ENCODE measurements at places on chromosomes 12 and 14.

DNA sequence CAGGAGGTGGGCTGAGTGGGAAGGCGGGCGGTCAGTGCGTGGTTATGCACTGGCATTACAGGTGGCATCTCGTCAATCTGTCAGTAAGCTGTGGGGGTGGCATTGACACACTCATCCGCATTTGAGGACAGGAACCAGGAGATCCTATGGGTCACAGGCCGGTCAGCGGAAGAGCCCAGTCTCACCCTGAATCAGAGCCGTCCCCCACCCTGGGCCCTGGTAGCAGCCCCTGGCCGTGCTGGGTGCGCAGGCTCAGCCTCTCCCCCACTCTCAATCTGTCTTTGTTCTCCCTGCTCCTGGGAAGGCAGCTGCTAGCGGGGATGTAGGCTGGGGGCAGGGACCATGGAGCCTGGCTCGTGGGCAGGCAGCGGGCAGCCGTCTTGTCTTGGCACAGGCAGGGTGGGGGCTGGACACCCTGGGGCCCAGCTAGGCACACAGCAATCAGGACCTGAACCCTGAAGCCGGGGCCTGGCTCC is 5.1 kb downstream of the INF2 start:
- no peak for DNase-seq

DNA sequence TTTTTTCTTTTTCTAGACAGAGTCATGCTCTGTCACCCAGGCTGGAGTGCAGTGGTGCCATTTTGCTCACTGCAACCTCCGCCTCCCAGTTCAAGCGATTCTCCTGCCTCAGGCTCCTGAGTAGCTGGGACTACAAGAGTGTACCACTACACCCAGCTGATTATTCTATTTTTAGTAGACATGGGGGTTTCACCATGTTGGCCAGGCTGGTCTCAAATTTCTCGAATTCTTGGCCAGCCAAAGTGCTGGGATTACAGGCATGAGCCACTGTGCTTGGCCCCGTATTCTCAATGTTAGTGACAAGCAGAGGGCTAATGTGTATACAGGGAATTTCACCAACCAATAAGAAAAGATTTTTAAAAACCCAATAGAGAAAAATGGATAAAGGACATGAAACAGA is 8.4 kb downstream of the PLBD2 start:
- DNase-seq: no peak

DNA sequence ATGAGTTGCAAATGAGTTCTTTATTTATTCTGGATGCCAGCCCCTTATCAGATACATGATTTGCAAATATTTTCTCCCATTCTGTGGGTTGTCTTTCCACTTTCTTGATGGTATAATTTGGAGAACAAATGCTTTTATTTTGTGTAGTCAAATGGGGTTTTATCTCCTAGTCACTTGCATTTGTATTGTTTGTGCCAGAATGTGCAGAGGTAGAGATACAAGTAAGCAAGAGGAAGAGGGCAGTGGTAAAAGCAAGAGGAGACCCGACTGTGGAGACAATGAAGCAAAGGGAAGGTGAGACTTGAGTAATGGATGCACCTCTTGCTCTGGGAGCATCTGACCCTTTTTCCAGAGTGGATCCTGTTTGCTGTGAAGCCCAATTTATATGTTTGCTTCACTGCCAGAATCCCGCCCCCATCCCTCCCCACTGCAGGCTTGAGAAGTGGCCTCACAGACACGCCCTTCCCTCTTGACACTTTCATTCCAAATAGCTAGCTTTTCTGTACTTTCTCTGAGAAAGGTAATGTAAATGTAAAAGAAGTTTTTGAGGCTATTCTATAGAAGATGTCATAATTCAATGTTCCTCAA is 786 bp upstream of the PFKM start:
- DNase-seq: no peak

- DNase-seq: no peak
These were observed 54.0 kb upstream of the CISTR start for GRCh38 chr12:53805791-53806190.

Measured in hepatocyte (in vitro differentiated cells).